LNCaP clone FGC (cell line): ENCODE measurements at places on chromosomes 7 and 10.

DNA sequence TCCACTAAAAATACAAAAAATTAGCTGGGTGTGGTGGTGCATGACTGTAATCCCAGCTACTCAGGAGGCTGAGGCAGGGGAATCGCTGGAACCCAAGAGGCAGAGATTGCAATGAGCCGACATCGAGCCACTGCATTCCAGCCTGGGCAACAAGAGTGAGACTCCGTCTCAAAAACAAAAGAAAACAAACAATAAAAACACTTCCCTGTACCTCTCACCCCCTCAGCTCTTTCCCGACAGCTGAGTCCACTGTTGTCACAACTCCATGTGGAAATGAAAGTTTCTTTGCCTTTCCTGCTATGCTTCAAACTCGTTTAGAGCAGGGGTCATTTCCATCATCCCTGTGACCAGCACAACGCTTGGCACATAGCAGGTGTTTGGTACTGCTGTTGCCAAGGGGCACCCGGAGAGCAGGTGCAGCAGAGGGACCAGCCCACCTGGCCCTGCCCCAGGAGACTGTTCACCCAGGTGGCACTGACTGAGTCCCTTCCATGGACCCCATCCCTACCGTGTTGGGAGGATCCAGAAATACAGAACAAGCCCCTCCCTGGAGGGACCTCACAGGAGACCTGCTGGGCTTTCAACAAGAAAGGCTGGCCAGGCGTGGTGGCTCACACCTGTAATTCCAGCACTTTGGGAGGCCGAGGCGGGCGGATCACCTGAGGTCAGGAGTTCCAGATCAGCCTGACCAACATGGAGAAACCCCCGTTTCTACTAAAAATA, 4.9 kb downstream of the TMEM130 start:
- DNase-seq, result no peak

DNA sequence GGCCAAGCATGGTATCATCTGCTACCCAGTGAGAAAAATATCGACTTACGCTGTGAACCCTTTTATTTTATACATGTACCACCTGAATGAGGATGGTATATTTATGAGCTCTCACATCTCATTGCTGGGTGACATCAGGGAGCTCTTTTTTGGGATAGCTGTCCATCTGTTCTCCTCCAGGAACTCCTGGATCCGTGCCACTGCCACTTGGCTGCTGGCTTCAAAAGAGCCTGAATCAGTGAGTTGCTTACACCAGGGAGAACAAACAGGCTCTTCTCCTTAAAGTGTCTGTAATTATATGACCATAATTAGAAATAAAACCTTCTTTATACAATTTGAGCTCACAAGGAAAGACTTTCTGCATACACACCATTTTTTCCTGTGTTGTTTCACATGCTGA, 106.2 kb downstream of the KAT6B start:
- no peak for DNase-seq

DNA sequence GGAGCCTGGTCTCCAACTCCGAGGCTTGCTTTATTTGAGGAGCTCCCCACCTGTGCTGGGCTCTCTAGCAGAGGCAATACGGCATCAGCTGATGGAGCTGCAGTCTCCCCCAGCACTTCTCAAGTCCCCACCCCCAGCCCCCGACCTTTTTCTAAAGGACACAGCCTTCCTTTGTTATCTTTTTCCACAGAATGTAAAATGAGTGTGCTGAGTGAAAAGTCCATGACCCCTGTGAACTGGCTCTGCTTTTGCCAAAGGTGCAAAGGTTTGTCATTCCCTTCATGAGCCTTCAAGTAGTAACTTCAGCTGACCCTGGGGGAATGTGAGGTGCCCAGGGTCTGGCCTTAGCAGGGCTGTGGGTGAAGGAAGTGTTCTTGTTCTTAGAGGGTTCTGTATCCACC, 25.5 kb downstream of the LRRC4 start:
- no peak for DNase-seq

GRCh38 chr7:90472805-90473540, 3.5 kb downstream of the PTTG1IP2 start:
- DNase-seq, result no peak

- no peak for DNase-seq
Observed at GRCh38 chr7:2715341-2716231, 27.6 kb downstream of the AMZ1 start.

GRCh38 chr10:132489704-132490534, 47.7 kb upstream of the INPP5A start:
- no peak for DNase-seq
